ENCODE measurements at places on chromosomes 2 and 18.

GRCh38 chr2:240426845-240427721, 8.4 kb upstream of the GPC1 start:
- DNase-seq = peak; percentile 50

GRCh38 chr2:44656460-44656859, 285.0 kb upstream of the SIX3 start:
- DNase-seq = no peak

GRCh38 chr2:145626301-145626700, 1106.4 kb upstream of the ZEB2 start:
- DNase-seq = peak; percentile 23

GRCh38 chr2:117071556-117072102, 742.9 kb upstream of the DDX18 start:
- no peak for DNase-seq

GRCh38 chr2:178246696-178247095, 52.4 kb downstream of the OSBPL6 start:
- no peak for DNase-seq

DNA sequence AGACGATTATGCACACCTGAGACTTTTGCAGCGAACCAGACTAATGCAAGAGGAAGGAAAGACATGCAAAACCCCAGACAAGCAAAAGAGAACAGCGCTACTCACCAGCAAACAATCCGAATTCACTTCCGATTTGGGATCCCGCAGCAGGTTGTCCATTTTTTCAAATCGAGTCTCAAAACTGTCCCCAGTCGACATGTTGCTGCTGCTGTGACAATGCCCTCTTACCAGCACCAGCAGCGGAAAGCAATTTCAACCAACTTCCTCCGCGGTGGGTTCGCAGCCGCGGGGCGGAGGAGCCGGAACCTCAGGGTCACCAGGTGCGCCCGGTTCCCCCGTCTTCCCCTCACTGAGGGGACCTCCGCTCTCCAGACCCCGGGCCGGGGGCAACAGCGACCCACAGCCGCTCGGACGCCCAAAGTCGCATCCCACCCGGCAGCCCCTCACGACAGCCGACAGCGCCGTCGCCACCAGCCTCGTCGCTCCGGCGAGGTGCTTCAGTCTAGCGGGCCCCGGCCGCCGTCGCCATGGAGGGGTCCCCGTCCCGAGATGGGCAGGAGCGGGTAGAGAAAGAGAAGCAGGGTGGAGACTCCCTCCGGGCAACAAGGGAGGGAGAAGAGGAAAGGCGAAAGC, 784 bp downstream of the ROCK1 start:
- DNase-seq = no peak
